ENCODE measurements at places on chromosomes 11 and 22.
A peak's percentile ranks its signal among the peaks of the same experiment; 100 is the strongest.

GRCh38 chr11:133366147-133366546, 166.2 kb downstream of the OPCML start:
- no peak for DNase-seq

GRCh38 chr11:109309153-109309552, 112.8 kb upstream of the C11orf87 start:
- DNase-seq, result no peak

DNA sequence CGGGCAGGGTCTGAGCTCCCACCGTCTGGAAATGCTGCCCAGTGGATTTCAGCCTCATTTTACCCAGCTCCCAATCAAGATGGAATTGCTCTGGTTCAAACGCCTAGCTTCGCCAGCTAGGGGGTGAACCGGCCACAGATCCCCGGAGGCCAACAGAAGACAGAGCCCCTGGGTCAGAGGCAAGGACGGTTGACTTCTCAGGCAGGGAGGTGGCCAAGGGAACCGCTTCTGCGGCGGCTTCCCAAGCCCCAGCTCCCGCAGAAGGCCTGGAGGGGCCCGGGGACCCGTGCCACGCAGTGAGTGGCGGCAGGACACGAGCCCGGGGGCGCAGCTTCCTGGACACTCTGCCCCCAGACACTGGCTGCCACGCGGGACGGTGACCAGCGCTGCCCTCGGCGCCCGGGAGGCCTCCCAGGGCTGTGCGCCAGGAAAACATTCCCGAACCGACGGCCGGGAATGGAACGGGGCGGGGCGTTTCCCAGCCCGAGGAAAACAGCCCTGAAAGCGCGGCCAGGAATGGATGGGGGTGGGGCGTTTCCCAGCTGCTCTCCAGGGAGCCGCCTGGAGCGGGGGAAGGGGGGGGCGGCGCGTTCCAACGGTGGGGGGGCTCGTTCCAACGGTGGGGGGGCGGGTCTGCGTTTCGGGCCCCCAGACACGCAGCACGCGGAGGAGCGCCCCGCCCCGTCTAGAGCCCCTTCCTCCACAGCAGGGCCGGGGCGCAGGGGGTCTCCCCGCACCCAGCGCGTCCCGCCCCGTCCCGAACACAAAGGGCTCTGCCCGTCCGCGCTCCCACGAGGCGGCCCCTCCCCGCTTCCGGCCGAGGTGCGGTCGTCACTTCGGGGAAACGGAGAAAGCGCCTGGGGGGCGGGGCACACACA, 13.5 kb upstream of the B4GALNT4 start:
- DNase-seq, result peak; percentile 69

- no peak for DNase-seq
These were observed 411.6 kb downstream of the TBC1D22A start for GRCh38 chr22:47174096-47174495.

GRCh38 chr22:20517422-20517821, 10.0 kb downstream of the MED15 start:
- DNase-seq, result no peak

- no peak for DNase-seq
These were observed 141.6 kb downstream of the RCN1 start for GRCh38 chr11:32232516-32232915.

GRCh38 chr11:69499186-69499917, 17.9 kb downstream of the LINC01488 start:
- no peak for DNase-seq

DNA sequence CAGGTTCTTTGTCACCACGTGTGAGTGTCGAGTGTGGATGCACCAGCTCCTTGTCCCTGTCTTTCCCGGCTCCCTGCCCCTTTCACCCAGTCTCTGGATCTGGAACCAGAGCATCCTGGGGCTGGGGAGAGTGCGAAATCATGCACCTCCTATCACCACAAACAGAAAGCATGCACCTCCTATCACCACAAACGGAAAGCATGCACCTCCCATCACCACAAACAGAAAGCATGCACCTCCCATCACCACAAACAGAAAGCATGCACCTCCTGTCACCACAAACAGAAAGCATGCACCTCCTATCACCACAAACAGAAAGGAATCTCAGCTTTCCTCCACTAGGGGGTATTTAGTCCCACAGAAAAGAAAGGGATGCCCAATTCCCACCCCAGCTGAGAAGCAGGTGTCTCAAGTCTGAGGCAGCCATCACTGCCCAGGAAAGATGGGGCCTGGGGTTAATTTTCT, 5.9 kb upstream of the GLB1L3 start:
- DNase-seq, result no peak

- DNase-seq, result peak; percentile 38
These were observed 20.4 kb downstream of the ALKBH8 start for GRCh38 chr11:107545101-107545514.

DNA sequence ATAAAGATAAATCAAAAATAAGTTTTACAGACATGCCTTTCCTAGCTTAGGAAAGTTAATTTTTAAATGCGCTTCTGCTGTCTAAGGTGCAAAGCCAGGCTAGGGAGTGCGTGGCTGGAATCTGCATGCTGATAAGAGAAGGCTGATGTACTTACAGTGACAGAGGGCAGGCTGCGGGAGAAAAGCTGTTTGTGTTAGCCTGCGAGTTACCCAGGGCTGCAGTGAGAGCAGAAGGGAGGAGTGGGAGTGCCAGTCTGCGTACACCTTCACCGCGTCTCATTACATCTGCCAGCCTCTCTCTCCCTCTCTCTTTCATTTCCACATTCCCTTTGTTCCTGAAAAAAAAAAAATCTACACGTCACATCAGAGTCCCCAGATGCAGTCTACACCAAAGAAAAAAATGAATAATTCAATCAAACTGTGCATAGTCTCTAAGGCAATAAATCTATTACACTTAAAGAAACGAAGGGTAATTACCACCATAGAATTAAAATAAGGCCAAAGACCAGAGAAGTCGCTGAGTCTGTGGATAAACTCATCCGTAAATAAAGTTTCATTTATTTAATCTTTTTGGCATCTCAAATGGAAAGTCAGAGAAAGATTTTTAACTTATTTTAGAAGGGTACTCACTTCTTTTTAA, 126.4 kb upstream of the C11orf58 start:
- no peak for DNase-seq

GRCh38 chr11:75421035-75421602, 11.9 kb downstream of the KLHL35 start:
- DNase-seq, result peak; percentile 77

GRCh38 chr11:121965330-121965729, 150.7 kb downstream of the BLID start:
- DNase-seq, result no peak
